ENCODE measurements at places on chromosomes 2 and 18.

DNA sequence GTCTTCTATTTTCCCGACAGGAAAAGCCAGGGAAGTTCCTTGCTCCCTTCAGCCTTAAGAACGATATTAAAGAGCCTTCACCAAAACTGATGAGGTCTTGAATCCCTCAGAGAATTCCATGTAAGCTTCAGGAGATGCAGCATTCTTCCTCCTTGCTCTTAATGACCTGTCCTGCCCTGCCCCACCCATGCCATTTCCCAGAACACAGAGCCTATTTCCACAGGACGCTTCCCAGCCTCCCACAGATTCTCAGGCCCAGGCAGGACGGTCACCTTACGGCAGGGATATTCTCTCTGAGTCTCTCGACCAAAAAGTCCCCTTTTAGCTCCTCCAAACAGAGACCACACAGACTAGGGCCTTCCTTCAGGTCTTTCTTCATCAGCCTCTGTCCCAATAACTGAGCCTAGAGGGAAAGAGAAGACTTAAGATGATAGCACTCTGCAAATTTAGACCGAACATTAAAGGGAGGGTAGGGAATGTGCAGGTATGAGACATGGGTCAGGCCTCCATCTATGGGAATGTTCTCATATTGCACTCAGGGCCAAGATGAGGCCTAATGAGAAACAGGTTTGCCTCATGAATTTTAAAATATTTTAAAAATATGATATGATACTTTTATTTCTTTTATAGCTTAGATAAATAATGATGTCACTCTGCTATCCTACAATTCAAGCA is 62.1 kb downstream of the COBLL1 start:
- no peak for DNase-seq

- DNase-seq = no peak
Measured at GRCh38 chr18:9191658-9192256, 55.2 kb downstream of the ANKRD12 start.

- DNase-seq = no peak
Measured at GRCh38 chr2:169692718-169693117, 1.5 kb downstream of the CFAP210 start.

DNA sequence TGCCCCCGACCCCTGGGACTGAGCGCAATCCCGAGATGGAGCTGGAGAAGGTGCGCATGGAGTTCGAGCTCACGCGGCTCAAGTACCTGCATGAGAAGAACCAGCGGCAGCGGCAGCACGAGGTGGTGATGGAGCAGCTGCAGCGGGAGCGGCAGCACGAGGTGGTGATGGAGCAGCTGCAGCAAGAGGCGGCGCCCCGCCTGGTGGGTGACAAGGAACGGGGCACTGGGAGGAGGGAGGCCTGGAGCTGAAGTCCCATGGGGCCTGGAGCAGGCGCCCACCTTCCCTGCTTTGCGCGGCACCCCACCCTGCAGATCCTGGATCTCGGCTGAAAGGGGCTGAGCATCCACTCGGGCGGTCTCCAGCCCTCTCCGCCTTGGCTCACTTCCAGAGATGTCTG is 1.2 kb downstream of the TMEM247 start:
- no peak for DNase-seq

GRCh38 chr18:22420652-22421051 is 2.9 kb upstream of the CTAGE1 start:
- no peak for DNase-seq

GRCh38 chr2:23547725-23548124 is 162.7 kb downstream of the KLHL29 start:
- DNase-seq = no peak

- DNase-seq = peak; percentile 88
Measured at GRCh38 chr2:221997100-221997499, 301.7 kb downstream of the PAX3 start.

DNA sequence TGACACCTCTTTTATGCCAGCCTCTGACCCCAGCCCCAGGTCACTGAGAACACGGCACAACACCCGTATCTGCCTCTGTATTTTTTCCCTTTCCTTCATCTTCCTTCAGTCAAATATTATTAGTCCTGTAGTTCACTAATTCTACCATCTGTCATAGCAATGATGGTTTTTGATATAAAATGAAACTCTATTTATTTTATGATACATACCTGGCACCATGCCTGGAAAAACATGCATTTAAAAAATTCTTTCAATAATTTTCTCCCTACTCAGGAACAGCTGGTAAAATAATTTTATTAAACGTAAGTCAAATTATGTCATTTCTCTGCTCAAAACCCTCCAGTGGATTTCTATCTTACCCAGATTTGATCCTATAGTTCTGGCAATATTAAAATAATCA is 224.7 kb downstream of the CDH7 start:
- no peak for DNase-seq

- DNase-seq = no peak
Measured at GRCh38 chr2:181223234-181223633, 234.0 kb upstream of the ITGA4 start.

DNA sequence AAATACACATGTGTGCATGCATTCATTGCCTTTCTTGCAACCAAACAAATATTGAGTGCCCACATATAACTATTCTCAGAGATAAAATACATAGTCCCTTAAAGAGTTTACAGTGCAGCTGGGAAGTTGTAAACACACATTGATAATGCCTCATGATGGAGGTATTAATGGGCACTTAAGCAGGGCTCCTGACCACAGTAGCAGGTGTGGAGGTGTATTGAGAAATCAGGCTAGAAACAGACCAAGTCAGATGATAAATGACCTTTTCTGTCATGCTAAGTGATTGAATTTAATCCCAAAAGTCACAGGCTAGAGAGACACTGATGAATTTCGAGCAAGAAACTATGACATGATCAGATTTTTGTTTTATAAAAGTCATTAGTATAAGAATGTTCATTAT is 157.7 kb downstream of the ZNF385B start:
- DNase-seq = no peak

GRCh38 chr2:137842430-137842829 is 121.8 kb upstream of the HNMT start:
- DNase-seq = no peak
